ENCODE measurements at places on chromosomes 12 and 14. TPM values are rescaled to one million over a fixed set of nuclear protein-coding genes. Genes with fewer than 3 reads are reported as not detected.

Gene ACVRL1
- polyA plus RNA-seq, result not detected

Gene SERPINA4
- polyA plus RNA-seq, result not detected

- DNase-seq, result no peak
Measured at GRCh38 chr12:106541201-106541600, 41.6 kb upstream of the RFX4 start.

GRCh38 chr14:85519661-85520305, 10.2 kb upstream of the FLRT2 start:
- DNase-seq, result no peak

DNA sequence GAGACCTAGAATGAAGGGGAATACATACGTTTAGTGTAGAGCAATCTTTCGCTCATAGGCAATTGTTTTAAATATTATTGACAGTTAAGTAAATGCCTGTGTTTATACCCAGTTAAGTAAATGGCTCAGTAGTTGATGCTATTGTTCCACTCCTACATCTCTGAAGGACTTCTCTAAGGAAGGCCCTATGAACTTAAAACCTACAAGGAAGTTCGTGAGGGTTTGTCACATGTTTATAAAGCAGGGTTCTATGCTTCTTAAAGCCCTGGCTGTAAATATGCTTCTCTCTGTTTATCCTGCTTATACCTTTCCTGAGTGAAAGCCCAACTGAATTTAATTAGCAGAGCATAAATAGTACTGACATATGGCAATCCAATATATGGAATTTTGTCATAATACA, 282.1 kb upstream of the NPAS3 start:
- DNase-seq, result no peak

- DNase-seq, result no peak
Measured at GRCh38 chr14:88882236-88882635, 57.8 kb downstream of the TTC8 start.

DNA sequence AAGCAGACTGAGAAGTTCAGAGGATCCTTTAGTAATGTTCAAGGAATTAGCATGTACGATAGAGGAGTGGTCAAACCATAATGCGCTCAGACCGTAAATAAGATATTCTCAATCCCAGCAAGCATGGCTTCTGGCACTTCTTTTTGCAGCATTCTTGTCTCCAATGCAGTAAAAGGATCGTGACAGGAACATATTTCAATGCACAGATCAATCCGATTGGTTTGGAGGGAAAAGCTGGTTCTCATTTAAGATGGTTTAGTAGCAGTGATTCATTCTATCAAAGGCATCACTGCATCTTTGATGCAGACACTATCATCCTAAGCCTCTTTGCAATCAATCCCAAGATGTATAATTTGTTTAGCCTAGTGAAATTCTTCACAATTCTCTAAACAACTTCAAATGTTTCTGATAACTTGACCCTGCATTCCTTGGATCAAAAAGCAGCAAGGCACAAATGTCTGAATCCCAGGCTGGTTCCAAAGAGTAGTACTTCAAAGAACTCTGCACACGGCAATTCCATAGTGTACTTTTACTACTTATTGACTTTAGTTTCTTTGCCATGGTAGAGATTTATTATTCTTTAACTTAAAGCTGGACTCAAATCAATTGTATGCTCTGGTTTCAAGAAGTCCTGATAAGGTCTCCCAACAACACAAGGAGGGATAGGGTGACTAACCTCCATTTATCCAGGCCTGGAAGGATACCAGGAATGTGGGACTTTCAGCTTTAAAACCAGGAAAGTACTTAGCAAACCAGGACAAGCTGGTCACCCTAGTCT, 96.8 kb upstream of the MDM1 start:
- no peak for DNase-seq
